AML-193 (cell line): ENCODE measurements at places on chromosomes 7 and 10.
A peak's percentile ranks its signal among the peaks of the same experiment; 100 is the strongest.

- DNase-seq, result no peak
Observed at GRCh38 chr10:122302315-122302714, 31.2 kb downstream of the BTBD16 start.

- no peak for DNase-seq
Observed at GRCh38 chr7:157431951-157432540, 95.2 kb downstream of the DNAJB6 start.

- DNase-seq, result no peak
Observed at GRCh38 chr10:58137813-58138212, 129.9 kb downstream of the IPMK start.

DNA sequence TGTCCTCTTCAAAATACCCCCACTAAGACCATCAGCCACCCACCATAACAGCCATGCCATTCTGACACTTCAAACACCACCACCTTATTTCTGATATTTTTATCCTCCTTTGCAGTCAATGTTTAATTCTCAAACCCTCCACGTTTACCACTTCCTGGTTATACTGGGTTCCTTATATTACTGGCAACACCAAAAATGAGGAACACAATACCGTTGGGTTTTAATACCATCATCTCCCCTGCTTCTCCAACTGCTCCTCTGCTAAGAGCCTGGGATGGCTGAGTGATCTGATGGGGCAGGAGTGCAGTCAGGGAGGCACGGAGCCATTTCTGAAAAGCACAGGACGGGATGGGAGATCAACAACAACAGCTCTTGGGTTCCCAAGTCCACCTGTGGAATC, 140.5 kb downstream of the CHCHD3 start:
- peak; percentile 18 for DNase-seq

DNA sequence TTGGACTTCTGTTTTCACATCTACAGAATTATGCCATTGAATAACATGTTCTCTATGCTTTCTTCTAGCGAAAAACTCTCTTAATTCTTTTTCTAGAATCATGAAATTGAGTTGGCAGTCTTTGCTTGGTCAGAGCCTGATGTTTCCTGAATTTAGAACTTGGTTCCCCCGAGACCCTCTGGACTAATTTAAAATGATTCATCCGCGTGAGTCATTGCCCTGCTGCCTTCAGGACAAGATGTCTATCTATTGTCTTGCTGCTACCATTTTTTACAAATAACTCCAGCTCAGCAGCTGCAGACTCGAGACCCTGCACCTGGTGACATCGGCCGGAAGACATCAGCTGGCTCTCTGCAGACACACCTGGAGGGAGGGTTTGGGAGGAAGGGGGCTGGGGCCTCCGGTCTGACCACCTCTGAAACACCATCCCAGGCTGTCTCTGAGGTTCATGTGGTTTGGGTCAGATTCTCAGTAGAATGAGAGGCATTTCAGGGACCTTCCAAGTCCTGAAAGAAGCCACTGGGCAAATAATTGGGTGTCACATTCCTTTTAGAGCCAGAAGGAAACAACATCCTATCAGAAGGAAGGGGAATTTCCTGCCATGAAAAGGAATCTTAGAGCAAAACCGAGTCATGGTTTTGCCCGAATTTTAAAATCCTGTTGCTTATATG, 20.9 kb upstream of the KLF6 start:
- no peak for DNase-seq

DNA sequence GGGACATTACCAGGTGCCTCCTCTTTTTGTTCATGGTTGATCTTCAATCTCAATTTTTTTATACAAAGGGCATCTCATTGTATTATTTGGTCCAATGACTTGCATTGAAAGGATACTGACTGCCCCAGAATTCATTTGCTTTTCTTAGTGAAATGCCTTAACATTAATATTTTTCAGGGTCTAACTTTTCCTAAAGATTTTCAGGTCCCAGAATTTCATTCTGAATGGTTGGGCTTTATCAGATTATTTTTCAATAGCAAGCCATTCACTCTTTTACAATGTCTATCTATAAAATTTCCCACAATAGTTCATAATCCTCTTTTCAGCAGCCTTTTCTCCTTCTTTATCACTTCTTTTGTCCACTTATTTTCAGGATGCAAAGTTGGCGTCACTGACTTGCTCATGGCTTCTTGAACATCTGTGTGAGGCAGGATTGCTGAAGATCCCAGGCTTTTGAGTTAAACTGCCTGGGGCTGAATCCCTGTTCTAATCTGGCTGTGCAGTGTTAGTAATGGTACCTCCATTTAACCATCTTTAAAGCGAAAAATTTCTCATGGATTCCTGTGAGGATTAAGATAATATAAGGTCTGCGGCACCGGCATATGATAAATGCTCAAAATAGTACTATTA, 131.7 kb upstream of the HDAC9 start:
- DNase-seq, result no peak

- peak; percentile 46 for DNase-seq
Observed at GRCh38 chr10:43671659-43672531, 23.2 kb upstream of the ZNF32 start.

DNA sequence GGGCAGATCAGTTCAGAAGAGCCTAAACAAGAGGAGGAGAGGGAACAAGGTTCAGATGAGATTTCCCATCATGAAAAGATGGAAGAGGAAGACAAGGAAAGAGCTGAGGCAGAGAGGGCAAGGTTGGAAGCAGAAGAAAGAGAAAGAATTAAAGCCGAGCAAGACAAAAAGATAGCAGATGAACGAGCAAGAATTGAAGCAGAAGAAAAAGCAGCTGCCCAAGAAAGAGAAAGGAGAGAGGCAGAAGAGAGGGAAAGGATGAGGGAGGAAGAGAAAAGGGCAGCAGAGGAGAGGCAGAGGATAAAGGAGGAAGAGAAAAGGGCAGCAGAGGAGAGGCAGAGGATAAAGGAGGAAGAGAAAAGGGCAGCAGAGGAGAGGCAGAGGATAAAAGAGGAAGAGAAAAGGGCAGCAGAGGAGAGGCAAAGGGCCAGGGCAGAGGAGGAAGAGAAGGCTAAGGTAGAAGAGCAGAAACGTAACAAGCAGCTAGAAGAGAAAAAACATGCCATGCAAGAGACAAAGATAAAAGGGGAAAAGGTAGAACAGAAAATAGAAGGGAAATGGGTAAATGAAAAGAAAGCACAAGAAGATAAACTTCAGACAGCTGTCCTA, 52.7 kb upstream of the AGBL3 start:
- DNase-seq, result no peak

GRCh38 chr10:97334370-97335175, at the start of gene FRAT2:
TSS of gene FRAT2 (minus strand) at chr10:97334729. CDS start at chr10:97334572, 157 bp downstream.
- DNase-seq, result peak; percentile 67

DNA sequence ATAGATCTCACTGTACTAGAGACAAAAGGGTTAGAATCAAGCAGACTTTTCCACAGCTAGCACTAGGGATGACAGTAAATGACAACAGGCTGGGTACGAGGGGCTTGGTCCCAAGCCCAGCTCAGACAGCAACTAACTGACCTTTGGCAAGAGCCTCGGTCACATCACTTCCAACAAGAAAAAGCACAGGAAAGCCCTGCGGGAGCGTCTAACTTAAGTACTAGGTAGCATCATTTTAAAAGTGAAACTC, 22.8 kb downstream of the CALML3 start:
- DNase-seq, result no peak

DNA sequence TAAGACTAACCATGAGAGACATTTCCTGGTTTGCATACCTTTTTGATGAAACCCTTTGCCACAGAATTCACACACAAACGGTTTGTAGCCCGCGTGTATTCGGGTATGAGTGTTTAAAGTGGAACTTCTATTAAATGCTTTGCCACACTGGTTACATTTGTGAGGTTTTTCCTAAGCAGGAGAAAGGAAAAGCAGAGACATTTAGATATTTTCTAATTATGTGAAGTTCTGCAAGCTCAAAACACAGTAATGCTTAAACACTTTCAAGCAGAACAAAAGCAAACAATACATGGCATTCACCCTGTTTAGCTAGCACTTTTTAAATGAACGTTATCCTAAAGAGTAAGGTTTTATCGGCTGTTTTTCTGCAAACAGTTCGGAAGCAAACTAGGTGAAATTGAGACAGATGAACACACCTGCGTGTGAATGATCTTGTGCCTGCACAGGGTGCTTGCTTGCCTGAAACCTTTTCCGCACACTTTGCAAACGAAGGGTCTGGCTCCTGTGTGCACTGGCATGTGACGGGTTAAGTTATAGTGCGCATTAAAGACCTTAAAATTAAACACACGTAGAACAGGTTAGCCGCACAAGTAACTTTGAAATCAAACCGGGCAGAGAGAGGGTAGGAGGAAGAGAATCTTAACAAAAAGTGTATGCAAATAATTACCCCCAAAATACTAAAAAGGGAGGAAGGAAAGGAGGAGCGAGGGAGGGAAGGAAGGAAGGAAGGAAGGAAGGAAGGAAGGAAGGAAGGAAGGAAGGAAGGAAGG, 1.6 kb downstream of the FEZF1 start:
- DNase-seq, result no peak

DNA sequence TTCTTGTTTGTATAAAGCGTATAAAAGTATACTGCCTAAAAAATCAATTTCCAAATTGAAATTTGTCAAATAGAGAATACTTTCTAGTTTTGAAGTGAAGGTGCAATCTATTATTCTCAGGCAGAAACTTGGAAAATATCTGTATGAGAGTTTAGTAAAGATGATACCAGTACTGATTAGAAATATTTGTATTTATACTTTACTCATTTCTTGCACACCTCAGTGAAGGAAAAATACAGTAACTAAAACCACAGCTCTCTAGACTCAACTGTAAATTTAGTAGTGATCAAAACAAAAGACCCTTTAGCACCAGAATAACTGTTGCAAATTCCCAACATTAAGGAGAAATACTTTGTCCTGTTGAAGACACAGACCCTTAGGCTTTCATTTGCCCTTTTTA, 71.3 kb upstream of the CYP26C1 start:
- DNase-seq, result no peak

- DNase-seq, result no peak
Observed at GRCh38 chr10:131161087-131161486, 150.4 kb downstream of the TCERG1L start.

GRCh38 chr7:102471791-102472125, 7.0 kb downstream of the POLR2J start:
- DNase-seq, result no peak

- DNase-seq, result no peak
Observed at GRCh38 chr10:76977046-76977445, 660.6 kb downstream of the KCNMA1 start.

DNA sequence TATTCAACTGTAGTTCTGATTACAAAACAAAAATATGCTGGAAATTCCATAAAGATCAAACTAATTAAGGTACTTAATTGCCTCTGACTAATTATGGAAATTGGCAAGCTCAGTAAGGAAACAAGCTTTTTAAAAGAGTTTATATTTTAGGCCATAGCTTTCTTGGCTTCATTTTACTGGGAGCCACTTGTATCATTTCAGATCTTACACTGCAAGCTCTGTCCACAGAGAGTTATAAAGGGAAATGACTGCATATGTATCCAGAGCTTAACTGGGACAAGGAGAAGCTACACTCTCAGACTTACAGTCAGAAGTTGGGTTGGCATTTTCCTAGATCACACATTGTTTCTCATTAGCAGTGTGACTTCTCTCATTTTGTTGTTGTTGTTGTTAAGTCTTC, 92.4 kb downstream of the LRRN3 start:
- DNase-seq, result no peak

DNA sequence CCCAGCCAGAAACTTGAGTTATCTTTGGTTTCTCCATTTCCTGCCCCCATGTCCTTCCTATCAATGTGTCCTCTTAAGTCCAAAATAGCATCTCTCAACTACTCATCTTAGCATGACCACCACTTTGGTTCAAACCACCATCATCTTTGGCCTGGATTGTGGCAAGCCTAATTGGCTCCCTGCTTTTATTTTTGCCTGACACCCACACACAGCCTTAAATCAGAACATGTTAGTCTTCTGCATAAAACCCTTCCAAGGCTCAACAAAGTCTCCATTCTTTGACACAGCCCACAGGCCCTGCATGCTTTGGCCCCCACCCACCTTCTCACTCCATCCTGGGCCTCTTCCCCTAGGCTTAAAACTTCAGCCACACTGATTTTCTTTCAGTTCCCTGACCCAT, 2.0 kb upstream of the TSPAN14 start:
- DNase-seq, result no peak

DNA sequence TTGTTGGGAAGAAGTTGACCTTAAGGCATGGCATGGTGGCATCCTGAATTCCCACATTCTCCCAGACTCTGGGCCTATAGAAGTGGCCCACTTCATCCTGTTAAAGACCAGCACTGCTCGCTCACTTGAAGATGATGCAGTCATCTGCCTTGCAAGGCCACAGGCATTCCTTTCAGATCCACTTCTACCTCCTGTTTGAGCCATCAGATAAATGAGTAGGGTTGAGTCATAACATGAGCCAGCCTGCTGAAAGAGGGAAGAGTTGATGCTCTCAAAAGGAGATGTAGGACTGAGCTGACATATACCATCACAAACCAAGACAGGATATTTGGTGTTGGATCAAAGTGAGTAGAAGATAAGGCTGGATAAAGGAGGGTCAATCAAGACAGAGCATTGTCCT, 1.5 kb upstream of the EBLN1 start:
- no peak for DNase-seq

DNA sequence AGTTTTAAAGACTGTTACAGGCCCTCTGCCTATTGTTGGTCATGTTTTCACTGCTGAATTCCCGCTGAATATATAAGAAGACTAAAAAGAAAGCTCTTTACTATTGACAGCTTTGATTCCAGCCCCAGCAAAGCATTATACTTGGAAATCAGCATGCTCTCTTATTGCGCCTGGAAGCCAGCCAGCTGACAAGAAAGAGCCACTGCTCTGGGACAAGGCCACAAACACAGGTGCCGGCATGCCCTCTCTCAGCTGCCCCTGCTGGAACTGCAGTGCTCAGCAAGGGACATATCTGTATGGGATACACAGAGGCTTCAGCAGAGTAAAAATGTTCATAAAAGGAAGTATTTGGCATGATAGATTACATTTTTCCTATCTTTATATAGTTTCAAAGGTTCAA, 523.9 kb downstream of the ADRA2A start:
- no peak for DNase-seq

GRCh38 chr10:126398383-126398743, 10.1 kb upstream of the ADAM12 start:
- no peak for DNase-seq

- no peak for DNase-seq
Observed at GRCh38 chr10:8776926-8777622, 722.6 kb downstream of the GATA3 start.

GRCh38 chr7:139702811-139703486, 74.8 kb downstream of the HIPK2 start:
- no peak for DNase-seq

- no peak for DNase-seq
Observed at GRCh38 chr7:42414941-42415505, 178.0 kb upstream of the GLI3 start.

DNA sequence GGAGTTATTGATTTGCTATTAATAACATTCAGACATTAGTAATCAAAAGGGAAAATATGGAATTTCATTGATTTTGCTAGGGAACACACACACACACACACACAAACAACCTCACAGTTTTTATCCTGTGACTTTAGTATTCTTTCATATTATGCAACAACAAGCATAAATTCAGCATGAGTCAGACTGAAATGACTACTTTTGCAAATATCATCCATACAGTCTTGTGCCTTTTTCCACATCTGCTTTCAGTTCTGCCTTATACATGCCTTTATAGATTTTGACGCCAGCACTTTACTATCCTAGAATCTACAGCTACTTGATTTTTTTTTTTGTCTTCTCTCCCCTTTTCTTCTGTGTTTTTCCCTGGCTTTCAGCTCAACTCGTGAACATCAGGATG, 975.8 kb upstream of the LRRTM3 start:
- no peak for DNase-seq

GRCh38 chr7:79709574-79710409, 256.3 kb upstream of the MAGI2 start:
- no peak for DNase-seq
